Placental pericyte (primary cell): ENCODE measurements at places on chromosomes 5 and 9. TPM values are rescaled to one million over a fixed set of nuclear protein-coding genes. Genes with fewer than 3 reads are reported as not detected.

The SLC27A6 gene
- total RNA-seq, result 0.44 and 0.57 TPM in 2 replicates

The S100Z gene
- 0.14 and 0.66 TPM in 2 replicates for total RNA-seq

The CCL21 gene
- total RNA-seq, result not detected in 2 replicates

The WNT8A gene
- total RNA-seq, result not detected in 2 replicates

The ORM1 gene
- not detected in 2 replicates for total RNA-seq

The CATSPER3 gene
- total RNA-seq, result 0.43 TPM in 1 of 2 replicates, not detected in the other

The PCDHA8 gene
- under 0.01 TPM in 1 of 2 replicates, not detected in the other for total RNA-seq

The TTC39B gene
- 8.5 and 11.9 TPM in 2 replicates for total RNA-seq

The GHR gene
- total RNA-seq, result 0.22 and 0.86 TPM in 2 replicates

The ZNG1C gene
- 14.7 and 20.2 TPM in 2 replicates for total RNA-seq

The SLC36A3 gene
- not detected in 2 replicates for total RNA-seq

The PCDHA3 gene
- total RNA-seq, result 0.14 and 0.22 TPM in 2 replicates
